ENCODE measurements at places on chromosomes 7 and 10.

GRCh38 chr10:108849688-108850087 is 1073.6 kb downstream of the XPNPEP1 start:
- DNase-seq = no peak

DNA sequence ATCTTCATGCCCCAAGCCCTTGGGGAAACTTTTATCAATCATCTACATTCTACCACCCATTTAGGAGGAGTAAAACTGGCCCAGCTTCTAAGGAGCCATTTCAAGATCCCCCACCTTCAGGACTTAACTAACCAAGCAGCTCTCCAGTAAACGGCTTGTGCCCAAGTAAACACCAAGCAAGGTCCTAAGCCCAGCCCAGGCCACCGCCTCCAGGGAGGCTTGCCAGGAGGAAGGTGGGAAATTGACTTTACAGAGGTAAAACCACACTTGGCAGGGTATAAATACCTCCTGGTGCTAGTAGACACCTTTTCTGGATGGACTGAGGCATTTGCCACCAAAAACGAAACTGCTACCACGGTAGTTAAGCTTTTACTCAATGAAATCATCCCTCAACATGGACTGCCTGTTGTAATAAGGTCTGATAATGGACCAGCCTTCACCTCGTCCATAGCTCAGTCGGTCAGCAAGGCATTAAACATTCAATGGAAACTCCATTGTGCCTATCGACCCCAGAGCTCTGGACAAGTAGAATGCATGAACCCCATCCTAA is 5.6 kb downstream of the AKR1B15 start:
- no peak for DNase-seq

DNA sequence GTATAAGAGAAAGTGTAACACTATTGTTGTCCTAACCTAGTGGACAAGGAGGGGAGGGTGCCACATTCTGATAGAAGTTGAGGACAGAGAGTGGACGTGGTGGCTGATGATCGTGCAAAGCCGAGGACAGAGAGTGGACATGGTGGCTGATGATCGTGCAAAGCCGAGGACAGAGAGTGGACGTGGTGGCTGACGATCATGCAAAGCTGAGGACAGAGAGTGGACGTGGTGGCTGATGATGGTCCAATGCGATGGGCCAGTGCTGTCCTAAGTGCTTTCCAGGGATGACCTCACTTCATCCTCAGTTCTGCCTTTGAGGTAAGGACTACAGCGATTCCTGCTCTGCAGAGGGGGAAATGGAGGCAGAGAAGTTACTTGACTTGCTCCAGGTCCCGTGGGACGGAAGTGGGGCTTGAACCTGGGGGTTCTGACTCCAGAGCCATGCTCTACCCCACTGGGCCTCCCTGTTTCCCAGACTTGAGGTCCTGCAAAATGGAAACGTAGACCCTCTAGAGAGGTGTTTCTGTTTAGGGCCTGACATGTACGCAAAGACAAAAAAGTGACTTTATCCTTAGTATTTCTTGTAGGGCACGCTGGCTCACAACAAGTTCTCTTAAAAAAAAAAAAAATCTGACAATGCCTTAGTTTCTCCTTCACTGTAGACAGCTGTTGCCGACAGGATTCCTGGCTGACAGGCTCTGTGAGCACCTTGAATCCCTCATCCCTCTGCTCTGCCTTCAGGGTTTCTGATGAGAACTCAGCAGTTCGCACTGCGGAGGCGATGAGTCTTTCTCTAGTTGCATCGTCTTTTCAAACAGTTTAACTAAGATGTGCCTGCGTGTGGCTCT is 20.3 kb upstream of the NCAPG2 start:
- no peak for DNase-seq

DNA sequence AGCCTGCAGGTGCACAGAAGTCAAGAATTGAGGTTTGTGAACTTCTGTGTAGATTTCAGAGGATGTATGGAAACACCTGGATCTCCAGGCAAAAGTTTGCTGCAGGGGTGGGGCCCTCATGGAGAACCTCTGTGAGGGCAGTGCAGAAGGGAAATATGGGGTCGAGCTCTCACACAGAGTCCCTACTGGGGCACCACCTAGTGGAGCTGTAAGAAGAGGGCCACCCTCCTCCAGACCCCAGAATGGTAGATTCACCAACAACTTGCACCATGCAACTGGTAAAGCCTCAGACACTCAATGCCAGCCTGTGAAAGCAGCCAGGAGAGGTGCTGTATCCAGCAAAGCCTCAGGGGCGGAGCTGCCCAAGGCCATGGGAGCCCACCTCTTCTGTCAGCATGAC is 205.8 kb downstream of the CCSER2 start:
- DNase-seq = no peak

DNA sequence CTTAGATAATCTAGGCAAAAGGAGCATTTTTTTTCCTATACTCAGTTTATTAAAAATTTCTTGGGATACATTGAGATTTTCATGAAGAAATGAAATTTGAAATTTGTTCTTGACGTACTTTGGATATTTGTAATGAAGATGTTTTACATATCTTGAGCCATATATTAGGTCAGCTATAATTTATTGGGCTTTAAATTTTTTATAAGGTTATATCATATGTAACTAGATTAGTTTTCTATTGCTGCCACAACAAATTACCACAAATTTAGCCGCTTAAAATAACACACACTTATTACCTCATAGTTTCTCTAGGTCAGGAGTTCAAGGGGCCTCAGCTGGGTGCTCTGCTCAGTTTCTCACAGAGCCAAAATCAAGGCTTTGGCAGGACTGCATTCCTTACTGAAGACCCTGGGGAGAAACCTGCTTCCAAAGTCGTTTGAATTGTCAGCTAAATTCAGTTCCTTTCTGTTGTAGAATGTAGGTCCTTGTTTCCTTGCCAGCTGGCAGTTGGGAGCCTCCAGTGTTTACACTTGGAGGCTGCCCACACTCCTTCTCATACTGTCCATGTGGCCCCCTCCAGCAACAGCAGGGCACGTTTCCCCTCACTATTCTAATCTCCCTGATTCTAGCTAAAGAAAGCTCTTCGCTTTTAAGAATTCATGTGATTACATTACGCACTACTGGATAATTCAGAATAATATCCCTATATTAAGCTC is 42.6 kb upstream of the DNAH11 start:
- no peak for DNase-seq

GRCh38 chr7:44113764-44114354 is 9.5 kb downstream of the POLD2 start:
- DNase-seq = no peak

All from NCI-H1105 treated with DMSO at 0.1 percent for 48 hours (cell line).